ENCODE measurements at places on chromosomes 2 and 18.

GRCh38 chr2:43302182-43302960 lies 76.0 kb upstream of the ZFP36L2 start:
- no peak for DNase-seq

DNA sequence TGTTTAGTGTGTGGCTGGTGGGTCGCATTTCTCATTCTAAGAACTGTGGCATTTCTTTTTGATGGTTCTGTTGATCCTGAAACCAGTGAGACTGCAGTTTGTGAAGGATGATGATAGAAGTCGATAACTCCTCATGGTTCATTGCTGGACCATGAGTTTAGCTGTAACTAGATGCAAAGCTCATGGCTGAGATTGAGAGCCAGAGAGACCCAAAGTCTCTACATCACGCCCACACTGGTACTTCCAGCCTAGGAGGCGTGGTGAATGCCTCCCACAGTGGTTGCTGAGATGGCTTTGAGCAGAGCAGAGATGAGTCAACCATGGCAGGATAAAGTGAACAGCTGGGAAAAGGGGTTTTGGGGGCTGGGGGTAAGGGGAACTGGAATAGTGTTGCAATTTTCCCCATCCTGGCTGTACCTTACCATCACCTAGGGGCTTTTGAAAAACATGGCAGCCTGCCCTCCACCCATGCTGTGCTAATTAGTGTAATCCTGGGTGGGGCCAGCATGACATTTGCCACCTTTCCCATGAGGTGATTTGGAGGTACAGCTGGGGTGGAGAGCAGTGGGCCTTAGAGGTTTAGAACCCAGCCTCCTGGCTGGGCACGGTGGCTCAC lies 24.1 kb downstream of the INPP4A start:
- no peak for DNase-seq

- no peak for DNase-seq
Measured at GRCh38 chr18:21452276-21452780, 148.2 kb downstream of the ESCO1 start.

DNA sequence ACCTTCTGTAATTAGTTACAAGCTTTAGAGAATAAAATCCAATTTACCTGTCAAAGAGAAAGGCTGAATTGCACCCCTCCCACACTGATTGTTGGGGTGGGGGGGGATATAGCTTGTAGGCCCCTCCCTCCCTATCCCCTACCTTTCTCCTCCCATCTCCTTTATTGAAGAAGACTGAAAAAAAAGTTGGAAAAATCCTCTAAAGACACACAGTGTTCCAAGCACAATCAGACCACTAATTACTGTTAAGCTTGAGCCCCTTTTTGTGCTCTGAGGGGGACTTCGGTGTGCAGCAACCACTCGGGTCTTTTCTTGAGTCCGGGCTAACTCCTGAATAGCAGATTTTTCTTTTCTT lies 43.0 kb upstream of the FZD5 start:
- DNase-seq = no peak

- no peak for DNase-seq
Measured at GRCh38 chr2:130870779-130871178, 34.1 kb downstream of the ARHGEF4 start.

DNA sequence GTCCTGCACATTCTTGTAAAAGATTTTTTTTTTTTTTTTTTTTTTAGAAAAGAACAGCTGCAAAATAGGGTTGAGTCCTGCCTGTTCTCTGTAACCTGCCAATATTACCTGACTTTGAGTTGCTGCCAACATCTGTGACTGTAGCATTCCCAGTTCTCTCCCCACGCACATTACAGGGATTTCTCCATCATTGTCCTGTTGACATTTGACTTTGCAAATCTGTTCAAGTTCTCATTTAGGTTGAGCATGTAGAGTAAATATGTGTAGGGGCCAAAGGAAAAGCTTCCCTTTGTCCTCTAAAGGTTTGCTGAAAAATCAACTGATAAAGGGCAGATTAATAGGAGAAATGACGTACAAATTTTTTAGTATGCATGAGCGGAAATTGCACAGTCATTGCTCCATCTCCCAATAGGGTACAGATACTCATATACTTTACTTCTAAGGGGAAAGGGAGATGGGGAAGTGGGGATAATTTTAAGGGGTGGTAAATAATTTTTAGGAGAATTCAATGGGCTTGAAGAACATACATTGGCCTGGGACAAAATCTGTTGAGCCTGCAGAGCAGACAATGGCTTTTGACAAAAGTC lies 385.5 kb downstream of the PIK3C3 start:
- no peak for DNase-seq

GRCh38 chr18:12862874-12863482 lies 21.1 kb downstream of the PTPN2 start:
- DNase-seq = no peak
